ENCODE measurements at places on chromosomes 2 and 18. TPM values are rescaled to one million over a fixed set of nuclear protein-coding genes. Genes with fewer than 3 reads are reported as not detected.

GRCh38 chr2:16641509-16641908, 24.1 kb downstream of the CYRIA start:
- DNase-seq = no peak

- DNase-seq = no peak
These were observed 90.8 kb upstream of the ZFP36L2 start for GRCh38 chr2:43317194-43317593.

DNA sequence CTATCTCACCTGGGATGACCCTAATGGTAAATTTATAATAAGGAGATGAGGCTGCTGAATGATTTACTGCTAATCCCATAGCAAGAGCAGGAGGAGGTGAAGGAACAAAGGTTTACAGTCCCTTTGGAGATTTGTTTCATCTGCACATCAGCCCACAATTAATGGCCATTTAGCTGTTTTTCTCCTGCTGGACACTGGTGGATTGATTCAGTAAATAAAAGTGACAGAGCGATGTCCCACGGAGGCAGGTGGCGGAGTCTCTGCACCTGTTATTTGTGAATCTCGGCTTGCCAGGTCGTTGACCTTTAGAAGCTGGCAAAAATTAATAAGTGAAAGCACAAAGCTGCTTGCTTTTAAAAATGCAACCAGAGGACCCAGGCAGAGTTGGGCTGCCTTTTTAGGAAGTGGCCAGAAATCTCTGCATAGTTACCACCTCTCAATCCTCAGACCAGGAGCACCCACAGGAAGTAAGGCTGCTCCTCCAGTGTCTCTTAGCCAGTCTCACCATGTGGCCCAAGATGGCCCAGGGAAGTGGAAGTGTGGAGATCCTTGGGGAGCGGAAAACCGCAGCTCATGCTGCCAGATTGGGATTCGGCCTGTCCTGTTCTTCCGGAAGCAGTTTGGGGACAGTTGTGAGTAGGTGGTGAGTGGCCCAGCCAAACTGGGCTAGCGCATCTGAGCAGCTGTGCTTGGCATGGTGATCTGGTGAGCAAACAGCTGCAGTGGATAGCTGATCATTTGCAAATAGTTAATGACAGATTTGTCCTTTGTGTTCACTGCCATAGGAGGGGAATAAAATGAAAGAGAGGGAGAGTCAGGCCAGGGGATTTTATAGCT, 1005.7 kb upstream of the PIK3C3 start:
- no peak for DNase-seq

- no peak for DNase-seq
These were observed 168.6 kb downstream of the KLHL29 start for GRCh38 chr2:23553561-23553960.

- no peak for DNase-seq
These were observed 156.8 kb upstream of the TTC39C start for GRCh38 chr18:23857756-23858155.

DNA sequence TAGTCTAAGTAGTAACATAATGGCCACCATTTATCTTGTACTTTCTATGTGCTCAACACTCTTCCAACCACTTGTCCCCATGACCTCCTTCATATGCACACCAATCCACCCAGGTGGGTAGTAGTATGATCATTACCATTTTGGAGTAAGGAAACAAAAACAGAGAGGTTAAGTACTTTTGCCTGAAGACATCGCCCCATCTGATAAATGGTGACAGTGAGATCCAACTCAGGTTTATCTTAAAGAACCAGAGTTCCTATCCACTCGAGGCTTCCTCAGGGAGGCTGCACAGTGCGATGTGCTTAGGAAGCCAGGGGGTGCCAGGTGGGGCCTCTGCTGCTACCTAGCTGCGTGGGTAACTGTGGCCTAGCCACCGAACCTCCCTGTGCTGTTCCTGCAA, 14.1 kb downstream of the NFE2L2 start:
- DNase-seq = no peak

- DNase-seq = no peak
These were observed 281.0 kb downstream of the PRKCE start for GRCh38 chr2:45932278-45932975.

GRCh38 chr2:33275689-33276444, 200.6 kb upstream of the RASGRP3 start:
- peak; percentile 5 for DNase-seq

- no peak for DNase-seq
These were observed 45.1 kb upstream of the TBR1 start for GRCh38 chr2:161370981-161371380.

DNA sequence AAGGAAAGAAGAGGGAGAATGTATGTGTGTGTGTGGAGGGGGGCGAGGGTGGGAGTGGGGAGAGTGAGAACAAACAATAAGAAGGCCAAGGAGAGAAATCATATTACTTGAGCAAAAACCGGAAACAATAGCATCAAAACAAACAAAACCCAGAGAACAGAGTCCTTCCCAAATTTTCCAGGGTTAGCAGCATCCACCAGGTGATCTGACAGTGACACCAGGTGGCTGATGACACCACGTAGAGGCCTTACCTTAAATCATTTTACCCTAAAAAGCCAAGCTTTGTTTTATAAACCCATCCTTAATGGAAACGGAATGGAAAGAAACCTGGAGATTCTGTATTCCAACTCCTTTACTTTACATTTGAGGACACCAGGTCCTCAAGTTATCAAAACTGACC, 42.9 kb downstream of the CDCA7 start:
- DNase-seq = no peak

- no peak for DNase-seq
These were observed 124.0 kb downstream of the GATA6 start for GRCh38 chr18:22293417-22293816.

DNA sequence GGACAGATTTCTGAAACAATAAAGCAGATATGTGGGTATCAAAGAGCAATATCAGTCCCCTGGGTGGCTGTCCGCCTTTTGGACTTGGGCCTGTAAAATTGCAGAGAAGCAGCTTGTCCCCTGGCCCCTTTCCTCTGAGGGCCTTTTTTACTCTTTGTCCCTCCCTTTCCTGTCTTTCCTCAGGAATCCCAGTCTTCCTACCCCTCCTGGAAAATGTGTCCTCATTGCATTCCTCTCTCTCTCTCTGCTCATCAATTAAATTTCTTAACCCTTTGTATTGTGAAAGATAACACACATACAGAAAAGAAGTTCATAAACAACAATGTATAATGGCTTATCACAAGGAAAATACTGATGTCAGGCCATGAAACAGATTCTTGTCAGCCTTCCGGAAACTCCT, 3.0 kb upstream of the GRB14 start:
- no peak for DNase-seq

- no peak for DNase-seq
These were observed 75.1 kb downstream of the CLHC1 start for GRCh38 chr2:55156984-55157383.

DNA sequence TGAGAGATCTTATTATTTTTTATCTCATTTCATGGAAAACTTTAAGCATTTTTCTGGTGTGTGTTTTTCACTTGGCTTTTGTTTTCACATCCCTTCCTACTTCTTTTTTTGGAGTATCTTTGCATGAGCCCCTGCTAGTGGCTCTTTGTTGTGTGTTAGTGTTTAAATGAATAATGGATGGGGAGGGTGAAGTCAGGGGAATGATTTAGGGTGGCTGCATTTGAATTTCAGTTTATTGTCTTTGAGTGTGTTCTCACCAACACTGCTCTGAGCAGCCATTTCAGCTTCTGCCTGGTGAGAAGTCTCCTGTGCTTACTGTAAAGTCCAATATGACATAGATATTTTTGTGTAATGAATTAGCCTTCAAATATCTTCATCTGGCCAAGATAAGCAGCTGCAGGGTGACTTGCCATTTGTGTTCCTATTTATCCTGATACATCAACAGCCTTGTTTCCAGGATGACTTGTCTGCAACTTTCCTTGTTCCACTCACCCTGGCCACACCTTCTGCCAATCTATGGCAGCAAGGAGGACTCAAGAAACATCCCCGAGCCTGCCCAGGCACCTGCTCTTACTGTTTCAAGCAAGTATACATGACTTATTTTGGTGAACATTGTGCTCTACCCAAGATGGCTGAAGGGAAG, 182.6 kb downstream of the PDE11A start:
- DNase-seq = no peak

DNA sequence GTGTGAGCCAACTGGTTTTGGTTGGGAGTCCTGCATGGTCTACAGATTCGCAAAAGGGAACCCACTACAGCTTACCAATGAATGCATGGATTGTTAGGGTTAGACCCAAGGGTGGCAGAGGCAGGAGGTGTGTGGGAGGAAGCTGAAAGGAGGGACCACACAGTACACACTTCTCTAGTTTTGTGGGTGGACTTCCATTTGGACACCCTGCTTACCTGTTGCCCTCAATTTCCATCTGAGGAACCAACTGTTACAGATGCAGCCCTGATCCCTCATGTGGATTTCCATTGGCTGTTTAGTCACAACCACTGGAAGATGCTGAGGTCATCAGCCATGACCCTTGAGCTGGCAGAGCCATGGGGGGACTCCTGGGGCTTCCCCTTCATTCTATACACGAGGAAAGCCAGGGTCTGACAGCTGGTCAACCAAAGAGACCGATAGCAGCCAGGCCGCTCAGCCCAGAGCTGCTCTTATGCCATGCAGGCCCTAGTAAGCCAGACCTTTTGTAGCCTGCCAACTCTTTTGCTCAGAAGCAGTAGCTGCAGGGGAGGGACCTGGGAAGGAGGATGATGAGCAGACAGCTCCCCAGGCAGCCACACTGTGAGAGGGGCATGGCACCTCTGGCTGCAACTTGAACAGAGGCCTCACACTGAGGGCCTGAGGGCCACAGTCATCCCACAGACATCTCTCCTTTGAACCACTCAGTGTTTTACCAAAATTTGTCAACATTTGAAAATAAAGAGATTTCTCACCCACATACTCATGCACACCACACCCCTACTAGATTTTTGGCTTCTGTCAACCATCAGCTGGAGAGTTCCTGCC, 162.1 kb downstream of the SETBP1 start:
- no peak for DNase-seq

DNA sequence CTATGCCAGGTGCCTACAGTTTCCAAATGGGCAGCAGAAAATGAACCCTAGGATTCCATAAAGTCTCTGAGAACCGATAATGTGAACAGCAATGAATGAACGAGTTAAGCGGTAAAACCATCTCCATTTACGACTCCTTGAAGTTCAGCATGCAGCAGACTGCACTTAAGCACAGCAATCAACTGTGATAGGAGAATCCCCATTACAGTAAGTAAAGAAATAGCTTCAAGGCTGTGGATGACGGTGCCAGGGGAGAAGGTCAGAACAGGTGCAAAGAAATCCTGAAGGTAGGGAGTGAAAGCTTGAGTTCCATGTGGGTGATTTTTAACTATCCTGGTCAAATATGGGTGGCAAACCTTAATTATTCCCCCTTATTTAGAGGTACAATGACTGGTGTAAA, 444.4 kb downstream of the NCKAP5 start:
- DNase-seq = no peak

DNA sequence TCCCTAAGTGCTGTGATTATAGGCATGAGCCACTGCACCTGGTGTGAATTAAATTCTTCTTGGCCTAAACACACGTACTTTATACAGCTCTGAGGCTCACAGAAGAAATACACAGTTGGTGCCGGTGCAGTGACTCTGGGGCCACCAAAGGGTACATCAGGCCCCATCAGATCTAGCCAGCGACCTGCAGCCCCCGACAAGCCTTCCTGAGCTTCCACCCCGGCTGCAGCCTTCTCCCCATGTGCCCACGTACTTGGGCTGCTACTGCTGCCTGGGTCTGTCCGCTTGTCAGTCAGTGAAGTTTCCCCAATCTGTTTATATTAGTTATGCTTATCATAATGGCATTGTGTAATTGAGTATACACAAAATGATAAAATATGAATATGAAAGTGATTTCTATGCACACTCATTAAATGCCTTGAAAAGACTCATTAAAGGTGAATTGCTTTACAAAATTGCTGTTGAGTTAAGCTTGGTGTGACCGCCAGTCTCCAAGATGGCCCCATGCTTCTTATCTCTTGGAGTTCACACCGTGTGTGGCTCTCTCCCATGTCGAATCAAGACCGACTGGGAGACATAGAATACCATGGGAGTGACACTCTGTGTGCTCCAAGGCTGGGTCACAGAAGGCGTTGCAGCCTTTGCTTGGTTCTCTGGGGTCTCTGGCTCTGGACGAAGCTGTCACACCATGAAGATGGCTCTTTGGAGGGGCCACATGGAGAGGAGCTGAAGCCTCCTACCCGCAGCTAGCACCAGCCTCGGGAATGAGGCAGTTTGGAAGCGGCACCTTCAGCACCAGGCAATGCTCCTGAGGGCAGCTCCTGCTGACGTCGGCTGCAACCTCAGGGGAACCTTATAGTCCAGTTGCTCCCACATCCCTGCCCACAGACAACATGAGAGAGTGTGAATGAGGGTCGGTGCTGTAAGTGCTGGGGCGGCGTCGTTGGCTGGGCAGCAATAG, 29.2 kb upstream of the HPCAL1 start:
- DNase-seq = no peak

- DNase-seq = no peak
These were observed 65.6 kb downstream of the CYP26B1 start for GRCh38 chr2:72082021-72082601.

DNA sequence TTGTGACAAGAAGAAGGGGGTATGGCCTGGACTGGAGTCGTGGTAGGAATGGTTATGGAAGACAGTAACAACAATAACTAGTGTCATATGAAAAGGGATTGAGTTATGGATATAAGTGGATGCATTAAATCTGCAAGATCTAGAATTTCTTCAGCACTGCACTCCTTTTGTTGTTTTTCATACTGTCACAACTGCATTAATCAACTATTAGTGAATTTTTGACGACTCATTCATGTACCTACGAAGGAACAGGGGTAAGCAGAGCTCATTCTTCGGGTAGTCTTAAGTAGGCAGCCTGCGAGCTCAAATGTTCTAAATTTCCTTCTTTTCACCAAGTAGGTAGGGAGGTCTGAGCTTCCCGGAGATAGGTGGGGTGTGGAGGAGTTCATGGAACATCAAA, 109.7 kb upstream of the UPP2 start:
- DNase-seq = no peak

BAZ2B gene
- 17.9 TPM for total RNA-seq

DNER gene
- not detected for total RNA-seq

PROC gene
- total RNA-seq = 0.28 TPM

NPPC gene
- total RNA-seq = 0.34 TPM

CD8B2 gene
- total RNA-seq = 0.14 TPM

AQP12A gene
- total RNA-seq = not detected

IL36G gene
- not detected for total RNA-seq

TUBB8B gene
- not detected for total RNA-seq

VWC2L gene
- total RNA-seq = not detected

GCG gene
- not detected for total RNA-seq

PRADC1 gene
- total RNA-seq = 2.9 TPM

DIPK1C gene
- not detected for total RNA-seq

SKOR2 gene
- total RNA-seq = not detected

CLHC1 gene
- total RNA-seq = 4.4 TPM
